Suppressor macrophage (primary cell): ENCODE measurements at places on chromosomes 3 and 15.

- no peak for DNase-seq
These were observed 223.8 kb downstream of the FEZF2 start for GRCh38 chr3:62149539-62149938.

DNA sequence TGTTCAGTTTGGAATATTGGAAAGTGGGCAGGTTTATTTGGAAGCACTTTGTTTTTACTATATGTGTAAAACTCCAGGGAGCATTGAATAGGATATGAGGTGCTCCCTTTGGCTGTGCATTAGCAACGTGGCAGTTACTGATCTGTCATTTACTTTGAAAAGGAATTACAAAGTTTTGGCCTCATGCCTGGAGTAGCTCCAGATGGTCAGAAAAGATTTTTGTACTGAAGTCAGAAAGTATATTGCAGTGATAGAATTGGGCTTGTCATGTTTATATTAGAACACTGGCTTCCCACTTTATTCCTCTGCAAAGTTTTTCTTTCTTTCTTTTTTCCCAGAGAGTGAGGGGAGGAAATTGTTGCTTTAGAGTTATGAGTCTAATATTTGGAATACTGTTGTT is 26.1 kb downstream of the FNDC3B start:
- no peak for DNase-seq

DNA sequence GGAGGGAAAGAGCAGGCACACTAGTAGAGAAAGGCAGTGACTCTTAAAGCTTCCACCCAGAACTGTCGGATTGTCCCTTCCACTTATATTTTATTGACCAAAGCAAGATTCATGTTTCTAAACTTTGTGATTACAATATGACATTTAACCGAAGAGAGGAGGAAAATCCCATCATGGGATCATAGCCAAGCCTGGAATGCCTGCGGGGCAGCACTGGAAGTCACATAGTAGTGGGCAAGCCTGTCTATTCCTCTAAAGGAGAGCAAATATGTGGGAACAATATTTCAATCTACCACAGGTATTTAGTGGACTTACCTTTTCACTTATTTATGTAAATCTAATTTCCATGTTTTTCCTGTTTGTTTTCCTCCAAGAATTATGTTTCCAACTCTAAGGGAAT is 3.8 kb upstream of the TMOD3 start:
- no peak for DNase-seq

DNA sequence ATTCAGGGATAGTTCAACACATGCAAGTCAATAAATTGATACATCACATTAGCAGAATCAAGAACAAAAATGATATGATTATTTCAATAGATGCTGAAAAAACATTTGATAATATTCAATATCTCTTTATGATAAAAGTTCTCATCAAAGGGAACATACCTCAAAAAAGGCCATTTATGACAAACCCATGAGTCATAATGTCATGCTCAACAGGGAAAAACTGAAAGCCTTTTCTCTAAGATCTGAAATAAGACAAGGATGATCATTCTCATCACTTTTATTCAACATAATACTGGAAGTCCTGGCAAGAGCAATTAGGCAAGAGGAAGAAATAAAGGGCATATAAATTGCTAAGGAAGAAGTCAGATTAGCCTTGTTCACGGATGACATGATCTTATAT is 54.1 kb upstream of the TMEM158 start:
- DNase-seq = no peak

DNA sequence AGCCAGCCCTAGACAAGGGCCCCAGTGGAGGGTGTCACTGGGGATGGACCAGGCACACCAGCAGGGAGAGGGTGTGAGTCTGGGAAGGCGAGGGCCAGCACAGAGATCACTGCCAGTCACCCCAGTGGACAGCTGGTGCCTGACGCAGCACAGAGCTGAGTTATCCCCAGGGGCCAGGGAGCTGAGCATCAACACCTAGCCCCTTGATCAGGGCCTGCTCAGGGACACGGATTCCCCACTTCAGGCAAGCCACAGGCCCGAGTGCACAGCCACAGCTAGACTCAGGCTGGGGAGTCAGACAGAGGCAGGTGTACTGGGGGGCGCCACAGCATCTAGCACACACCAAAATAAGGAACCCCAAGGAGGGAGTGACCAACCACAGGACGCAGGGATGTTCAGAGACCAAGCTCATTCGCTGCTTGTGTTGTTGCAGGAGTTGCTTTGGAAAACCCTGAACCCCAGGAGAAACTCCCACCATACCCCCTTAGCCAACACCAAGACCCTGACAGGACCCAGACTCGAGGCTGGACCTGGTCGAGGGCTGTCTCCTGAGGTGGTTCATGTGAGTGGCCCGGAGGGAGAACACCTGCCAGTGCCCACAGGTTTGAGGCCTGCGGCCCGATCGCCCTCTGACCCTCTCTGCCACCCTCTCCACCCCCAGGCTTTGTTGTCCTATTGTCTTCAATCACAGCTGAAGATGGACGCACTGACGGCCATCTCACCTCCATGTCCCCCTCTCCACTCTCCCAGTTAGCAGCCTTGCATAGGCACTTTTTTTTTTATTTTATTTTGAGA is 146.8 kb downstream of the TPRA1 start:
- no peak for DNase-seq

DNA sequence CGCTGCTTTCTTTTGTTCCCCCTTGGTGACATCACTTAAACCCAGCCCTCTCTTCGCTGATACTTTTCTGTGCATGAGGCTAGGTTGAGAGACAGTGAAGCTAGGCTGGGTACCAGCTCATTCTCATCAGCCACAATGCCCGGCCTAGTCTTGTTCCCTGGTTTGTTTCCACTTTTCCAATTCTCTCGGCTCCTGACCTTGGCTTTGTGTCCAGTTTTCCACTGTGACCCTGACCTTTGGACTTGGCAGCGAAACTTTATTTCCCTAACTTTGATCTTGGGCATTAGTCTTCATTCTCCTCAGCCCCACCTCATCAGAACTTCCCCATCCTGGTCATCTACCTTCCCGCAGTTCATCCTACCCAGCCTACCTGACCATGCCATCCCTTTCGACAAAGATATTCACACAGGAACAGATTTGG is 908 bp upstream of the ADPGK start:
- no peak for DNase-seq

GRCh38 chr15:59165726-59166125 is 40.9 kb upstream of the LDHAL6B start:
- peak; percentile 47 for DNase-seq

- no peak for DNase-seq
These were observed 198.5 kb upstream of the MRPL3 start for GRCh38 chr3:131701153-131701770.

DNA sequence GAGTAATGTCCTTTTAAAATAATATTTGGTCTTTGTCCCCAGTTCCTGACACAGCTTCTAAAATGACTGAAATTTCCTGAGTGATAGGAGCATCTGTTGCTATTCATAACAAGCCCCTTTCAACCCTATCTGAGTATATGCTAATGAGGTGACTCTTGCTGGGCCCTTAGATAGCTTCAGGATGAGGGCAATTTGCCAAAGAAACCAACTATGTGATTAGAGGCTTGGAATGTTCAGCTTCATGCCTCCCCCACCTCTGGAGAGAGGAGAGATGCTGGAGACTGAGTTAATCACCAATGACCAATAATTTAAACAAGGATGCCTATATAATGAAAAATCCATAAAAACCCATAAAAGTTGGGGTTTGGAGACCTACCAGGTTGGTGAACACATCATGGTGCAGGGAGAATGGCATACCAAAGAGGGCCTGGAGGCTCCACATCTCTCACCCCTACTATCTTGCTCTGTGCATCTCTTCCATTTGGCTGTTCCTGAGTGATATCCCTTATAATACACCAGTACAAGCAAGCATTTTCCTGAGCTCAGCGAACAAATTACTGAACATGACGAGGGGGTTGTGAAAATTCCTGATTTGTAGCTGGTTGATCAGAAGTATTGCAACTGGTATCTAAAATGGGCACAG is 189.2 kb downstream of the ECT2 start:
- no peak for DNase-seq

DNA sequence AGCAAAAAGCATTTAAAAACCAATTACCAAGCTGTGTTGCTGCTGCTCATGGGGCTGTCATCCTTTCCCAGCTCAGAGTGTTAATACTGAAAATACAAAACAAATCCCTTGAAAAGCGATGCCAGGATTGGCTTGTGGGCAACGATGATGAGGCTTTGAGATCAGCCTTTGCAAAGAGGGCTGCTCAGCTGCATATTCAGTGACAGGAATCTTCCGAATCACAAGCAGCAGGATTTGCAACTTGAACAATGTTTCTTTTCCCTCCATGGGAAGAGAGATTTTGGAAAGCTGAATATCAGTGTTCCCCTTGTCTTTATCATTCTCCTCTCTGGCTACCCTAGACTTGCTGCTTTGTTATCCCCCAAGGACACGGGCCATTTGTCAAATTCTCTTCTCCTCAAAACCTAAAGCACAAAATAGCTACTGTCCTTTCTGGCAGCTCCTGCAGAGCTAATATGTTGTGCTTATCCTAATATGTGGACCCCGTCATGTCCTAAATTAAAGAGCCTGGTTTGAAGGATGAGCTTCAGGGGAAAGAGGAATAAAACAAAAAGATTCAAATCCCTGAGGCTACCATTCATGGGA is 375.8 kb downstream of the GAP43 start:
- DNase-seq = no peak

GRCh38 chr15:58307313-58307961 is 124.4 kb upstream of the LIPC start:
- no peak for DNase-seq

DNA sequence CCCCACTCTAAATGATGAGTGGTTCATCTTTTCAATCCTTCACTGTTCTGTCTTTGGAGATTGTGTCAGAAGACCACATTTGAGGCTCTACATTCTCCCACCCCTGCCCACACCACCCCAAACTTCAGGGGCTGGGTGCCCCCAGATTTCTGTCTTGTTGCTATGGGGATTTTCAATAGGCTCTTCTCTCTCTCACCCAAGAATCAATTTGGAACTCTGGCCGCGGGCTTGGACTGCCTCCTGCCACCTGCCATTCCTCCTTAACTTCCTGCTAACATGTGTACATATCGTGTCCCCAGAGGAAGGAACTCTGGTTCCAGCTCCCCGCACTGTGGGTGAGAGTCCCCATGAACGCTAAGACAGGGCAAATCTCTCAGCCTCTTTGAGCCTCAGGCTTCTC is 67.4 kb upstream of the LARS2 start:
- DNase-seq = no peak

- no peak for DNase-seq
These were observed 21.7 kb upstream of the CCDC39 start for GRCh38 chr3:180700941-180701340.

DNA sequence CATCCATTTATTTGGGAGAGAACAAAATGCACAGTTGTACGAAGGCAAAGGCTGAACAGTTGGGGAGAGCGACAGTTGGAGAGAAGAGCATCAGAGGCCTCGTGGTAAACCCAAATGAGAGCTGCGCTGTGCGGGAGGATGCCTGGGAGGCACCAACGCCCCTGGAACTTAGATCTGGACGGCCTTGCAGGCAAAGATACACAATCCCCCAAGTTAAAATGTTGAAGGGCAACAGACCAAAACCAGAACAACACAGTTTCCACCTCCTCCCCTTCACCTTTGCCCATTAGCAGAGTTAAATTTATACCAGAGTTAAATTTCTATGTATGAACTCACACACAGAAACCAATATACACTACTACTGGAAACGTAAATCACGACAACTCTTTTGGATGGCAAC is 339.6 kb downstream of the RORA start:
- DNase-seq = no peak

GRCh38 chr3:55662683-55663082 is 175.6 kb upstream of the WNT5A start:
- no peak for DNase-seq

DNA sequence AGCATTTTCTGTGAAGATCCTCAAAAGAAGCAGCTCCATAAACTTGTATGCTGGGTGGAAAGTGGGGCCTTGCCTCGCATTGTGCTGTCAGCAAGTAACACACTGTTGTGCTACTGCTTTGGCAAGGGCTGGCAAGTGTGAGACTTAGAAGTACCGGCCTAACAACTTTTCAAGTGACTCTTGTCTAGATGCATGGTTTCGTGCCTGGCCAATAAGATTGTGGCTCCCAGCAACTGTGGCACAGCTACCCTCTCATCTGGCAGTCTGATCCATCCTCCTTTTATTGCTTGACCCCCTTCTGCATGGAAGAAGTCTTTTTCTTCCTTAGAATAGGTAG is 79.4 kb upstream of the VEPH1 start:
- no peak for DNase-seq

DNA sequence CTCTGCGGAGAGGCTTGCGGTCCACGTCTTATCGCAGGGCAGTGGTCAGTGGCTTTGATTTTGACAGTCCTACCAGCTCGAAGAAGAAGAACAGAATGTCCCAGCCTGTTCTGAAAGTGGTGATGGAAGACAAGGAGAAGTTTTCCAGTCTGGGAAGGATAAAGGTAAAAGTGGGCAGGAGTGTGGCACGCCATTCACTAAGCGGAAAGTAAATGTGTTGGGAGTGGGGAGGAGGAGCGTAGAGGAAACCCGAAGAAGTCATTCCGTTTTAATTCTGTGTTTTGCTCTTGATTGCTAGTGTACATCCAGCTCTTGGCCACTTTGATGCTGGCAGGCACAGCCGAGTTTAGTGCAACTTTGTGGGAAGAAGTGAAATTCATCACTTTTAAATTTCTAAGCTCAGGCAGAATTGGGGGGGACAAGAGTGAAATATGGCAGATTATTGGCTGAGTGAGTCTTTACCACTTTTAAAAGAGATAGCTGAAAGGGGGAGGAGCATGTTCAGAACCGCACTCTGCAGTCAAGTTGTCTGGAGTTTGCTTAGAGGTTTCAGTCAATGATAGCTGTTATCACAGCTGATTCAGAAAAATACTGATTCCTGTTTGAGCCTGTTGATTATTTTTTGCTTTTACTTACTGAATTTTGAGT is 1.8 kb downstream of the ARHGEF26 start:
- DNase-seq = no peak

DNA sequence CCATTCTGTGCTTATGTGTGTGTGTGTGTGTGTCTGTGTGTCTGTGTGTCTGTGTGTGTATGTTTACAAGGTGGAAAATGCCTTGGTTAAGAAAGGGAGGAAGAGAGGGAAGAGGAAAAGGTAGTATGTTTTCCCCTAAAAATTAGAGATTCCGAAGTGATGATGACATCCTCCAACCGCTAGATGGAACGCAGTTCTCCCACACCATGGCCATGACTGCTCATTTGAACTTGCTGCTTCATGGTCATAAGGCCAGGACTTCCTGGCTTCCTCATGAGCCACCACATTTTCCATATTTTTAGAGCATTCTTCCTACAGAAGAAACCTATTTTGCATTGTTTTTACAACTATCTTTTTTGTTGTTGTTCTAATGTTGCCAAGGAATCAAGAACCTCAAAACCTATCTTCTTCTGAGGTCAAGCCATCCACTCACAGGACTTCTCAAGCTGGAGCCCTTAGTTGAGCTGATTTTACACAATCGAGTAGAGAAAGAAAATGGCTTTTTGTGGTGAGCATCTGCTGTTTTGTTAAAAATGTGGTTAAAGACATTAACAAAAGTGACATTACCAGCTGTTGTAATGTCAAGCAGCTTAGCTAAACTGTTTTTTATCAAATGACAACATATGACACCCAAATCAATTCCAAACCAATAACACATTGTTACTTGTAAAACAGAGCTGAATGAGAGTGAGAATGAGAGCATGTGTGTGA is 1091.0 kb downstream of the FHIT start:
- peak; percentile 14 for DNase-seq
